ENCODE measurements at places on chromosomes 1 and 21. TPM values are rescaled to one million over a fixed set of nuclear protein-coding genes. Genes with fewer than 3 reads are reported as not detected.

DNA sequence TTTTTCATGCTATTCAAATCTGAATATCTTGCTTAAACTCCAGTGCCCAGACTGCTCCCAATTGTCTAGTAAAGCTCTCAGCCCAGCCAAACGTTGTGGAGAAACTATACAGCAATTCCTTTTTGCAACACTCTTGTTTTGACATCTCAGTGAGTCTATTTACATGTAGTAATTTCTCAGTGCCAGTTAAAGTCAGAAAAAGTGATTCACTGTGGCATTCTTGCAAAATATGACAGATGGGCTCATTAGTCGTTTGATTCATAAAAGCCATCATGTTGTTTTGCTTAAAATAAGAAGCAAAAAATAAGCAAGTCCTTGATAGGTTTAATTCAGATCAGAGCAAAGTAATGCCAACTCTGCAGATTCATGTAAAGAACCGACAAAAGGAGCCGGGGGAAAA lies 20.7 kb upstream of the TMPRSS15 start:
- H3K36me3 ChIP-seq: no peaks in the 10 kb centered on the region
- no peak for DNase-seq
- no peak overlapping the region for H3K27ac ChIP-seq
- H3K4me3 ChIP-seq: no peak overlapping the region
- H3K4me1 ChIP-seq: no peaks in the 10 kb centered on the region
- no peaks in the 10 kb centered on the region for H3K27me3 ChIP-seq

GRCh38 chr1:109089242-109090015 lies 1.1 kb upstream of the TMEM167B start:
- peaks cover 17% of the 10 kb centered on the region for H3K4me1 ChIP-seq
- no peak overlapping the region for H3K27ac ChIP-seq
- H3K36me3 ChIP-seq: peaks cover 14% of the 10 kb centered on the region
- peak; percentile 90 for DNase-seq
- H3K4me3 ChIP-seq: peak overlapping the region; percentile 87
- no peaks in the 10 kb centered on the region for H3K27me3 ChIP-seq

DNA sequence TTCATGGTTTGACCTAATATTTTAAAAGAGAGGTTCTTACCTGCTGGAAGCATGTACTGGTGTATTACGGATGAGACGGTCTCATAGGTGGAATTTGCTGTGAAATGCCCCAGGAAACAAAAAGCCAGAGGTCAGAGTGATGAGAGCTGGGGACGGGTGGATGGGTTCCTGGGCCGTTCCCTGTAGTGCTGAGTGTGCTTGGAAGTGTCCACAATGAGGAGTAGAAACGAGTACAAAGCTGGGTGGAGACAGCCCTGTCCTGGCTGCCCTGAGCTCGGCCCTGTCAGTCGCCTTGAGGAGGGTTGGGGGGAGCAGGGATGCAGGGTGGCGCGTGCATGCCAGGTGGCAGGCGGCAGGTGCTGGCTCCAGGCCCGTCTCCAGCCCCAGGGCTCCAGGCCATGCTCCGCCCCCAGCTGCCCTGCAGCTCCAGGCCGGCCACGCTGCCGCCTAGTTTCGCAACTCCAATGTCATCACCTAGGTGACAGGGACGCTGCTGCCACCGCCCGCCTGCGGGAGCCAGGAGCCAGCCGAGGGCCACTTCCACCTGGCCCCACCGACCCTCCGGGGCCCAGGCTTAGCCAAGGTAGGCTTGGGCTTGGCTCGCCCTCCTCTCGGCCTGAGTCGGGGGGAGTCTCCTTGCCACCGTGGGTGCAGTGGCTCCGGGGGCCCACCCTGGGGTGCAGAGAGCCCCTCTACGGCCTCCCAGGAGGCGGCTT lies 16.4 kb downstream of the TP73 start:
- H3K36me3 ChIP-seq: no peaks in the 10 kb centered on the region
- no peaks in the 10 kb centered on the region for H3K4me1 ChIP-seq
- no peak overlapping the region for H3K27ac ChIP-seq
- H3K27me3 ChIP-seq: no peaks in the 10 kb centered on the region
- DNase-seq: no peak
- H3K4me3 ChIP-seq: no peak overlapping the region

Gene OLFML2B
- total RNA-seq: 49.9 TPM

Gene LRRC52
- not detected for total RNA-seq

Data from osteoblast (primary cell).